ENCODE measurements at places on chromosomes 11 and 22.

- DNase-seq = no peak
Observed at GRCh38 chr11:81030186-81030585, 1589.4 kb upstream of the TENM4 start.

- no peak for DNase-seq
Observed at GRCh38 chr11:133745791-133746190, 99.5 kb downstream of the SPATA19 start.

DNA sequence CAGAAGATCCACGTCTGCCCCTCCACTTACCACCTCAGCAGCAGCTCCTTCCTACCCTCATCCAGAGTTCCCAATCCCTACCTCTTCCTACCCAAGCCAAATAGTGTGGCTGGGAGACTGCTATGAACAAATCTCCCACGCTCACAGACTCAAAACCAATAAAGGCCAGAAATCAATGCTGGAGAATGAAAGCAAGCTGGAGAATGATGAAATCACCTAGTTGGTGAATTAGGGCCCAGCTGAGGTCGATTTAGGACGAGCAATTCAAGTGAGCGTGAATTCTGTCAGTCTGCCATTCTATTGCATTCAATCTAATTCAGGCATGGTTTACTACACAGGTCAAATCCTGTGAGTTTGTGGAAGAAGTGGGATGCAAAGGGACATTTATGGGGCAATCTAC lies 22.5 kb downstream of the COMMD9 start:
- DNase-seq = no peak

GRCh38 chr11:44914105-44914504 lies 36.6 kb downstream of the TP53I11 start:
- no peak for DNase-seq

DNA sequence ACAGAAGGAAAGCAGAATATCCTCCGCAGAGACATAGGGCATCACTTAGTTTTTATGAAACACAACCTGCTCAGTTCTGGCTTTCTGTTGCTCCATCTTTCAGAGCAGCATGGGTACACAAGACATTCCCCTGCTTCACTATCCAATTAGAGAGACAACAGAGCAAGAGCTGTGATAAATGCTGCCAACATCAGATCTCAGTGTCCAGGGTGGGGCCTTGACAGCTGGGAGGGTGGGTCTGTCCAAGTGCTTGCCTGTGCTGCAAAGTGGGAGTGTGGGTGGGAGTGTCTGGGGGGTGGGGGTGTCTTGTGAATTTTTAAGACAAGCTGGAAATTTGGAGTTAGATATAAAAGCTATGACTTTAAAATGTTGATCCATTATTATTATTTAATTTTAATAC lies 369.6 kb downstream of the TENM4 start:
- no peak for DNase-seq
